Stimulated activated CD8-positive, alpha-beta memory T cell treated with anti-CD3 and anti-CD28 coated beads, Interleukin-4, amount 100 ng/mL, for 1 hour (primary cell): ENCODE measurements at places on chromosomes 6 and 20.

- no peak for DNase-seq
Observed at GRCh38 chr6:140718021-140718420, 1343.6 kb upstream of the CITED2 start.

GRCh38 chr20:1741309-1742048 lies 83.9 kb upstream of the SIRPG start:
- no peak for DNase-seq

GRCh38 chr6:89209457-89209856 lies 7.7 kb downstream of the GABRR1 start:
- no peak for DNase-seq

DNA sequence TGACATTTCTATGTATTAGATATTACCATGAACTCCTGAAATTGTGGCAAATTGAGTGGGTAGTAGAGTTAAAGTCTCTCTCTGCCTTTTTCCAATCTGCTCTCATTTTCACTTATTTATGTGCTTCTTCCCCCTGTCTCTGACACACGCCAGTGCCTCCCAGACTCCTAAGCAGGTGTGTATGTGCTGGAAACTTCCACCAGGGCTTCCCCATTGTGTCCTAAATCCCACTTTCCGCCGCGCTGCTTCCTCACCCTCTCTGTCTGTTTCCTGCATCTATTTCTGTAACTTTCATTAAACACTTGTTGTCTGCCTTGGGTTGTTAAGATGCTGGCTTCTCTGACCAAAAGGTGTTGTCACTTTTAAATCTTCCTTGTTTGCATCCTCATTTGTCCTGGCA lies 97.6 kb upstream of the HDGFL1 start:
- no peak for DNase-seq

GRCh38 chr20:58891718-58892140 lies 39.2 kb downstream of the GNAS start:
- DNase-seq: no peak

DNA sequence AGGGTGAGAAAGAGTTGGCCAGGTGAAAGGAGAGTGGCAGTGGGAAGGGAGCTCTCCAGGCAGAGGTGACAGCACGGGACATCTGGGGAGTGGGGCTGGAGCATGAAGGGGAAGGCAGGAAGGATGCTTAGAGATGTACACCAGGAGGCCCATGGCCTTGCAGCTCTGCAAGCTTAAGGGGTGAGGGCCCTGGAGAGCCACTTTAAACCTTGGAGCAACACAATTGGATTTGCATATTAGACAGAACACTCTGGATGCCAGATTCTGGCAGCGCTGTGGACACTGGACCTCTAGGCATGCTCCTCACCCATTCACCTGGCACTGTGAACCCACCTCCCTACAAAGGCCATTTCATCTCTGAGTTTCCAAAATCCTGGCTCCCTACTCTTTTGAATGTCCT lies 3.7 kb upstream of the CD40 start:
- no peak for DNase-seq

DNA sequence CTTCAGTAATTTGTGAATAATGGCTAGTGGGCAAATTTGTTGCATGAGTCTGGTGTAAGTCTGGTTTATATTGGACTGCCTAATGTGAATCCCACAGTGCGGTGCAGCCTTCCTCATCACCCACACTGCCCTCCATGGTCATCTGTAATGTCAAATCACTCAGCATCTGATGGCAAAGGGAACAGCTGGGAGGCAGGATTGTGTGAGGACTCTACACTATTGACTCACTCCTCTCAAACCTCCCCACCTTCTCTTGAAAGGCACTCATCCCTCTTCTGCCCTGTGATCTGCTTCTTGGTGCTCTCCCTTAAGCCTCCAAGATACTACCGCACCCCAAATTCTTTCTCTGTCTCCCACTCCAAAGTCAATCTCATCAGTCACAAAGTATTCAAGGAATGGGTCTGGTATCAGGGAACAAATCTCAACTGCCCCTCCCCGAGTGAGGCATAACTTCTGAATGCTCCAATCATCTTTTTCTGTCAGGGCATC lies 146.0 kb upstream of the BEND6 start:
- no peak for DNase-seq

DNA sequence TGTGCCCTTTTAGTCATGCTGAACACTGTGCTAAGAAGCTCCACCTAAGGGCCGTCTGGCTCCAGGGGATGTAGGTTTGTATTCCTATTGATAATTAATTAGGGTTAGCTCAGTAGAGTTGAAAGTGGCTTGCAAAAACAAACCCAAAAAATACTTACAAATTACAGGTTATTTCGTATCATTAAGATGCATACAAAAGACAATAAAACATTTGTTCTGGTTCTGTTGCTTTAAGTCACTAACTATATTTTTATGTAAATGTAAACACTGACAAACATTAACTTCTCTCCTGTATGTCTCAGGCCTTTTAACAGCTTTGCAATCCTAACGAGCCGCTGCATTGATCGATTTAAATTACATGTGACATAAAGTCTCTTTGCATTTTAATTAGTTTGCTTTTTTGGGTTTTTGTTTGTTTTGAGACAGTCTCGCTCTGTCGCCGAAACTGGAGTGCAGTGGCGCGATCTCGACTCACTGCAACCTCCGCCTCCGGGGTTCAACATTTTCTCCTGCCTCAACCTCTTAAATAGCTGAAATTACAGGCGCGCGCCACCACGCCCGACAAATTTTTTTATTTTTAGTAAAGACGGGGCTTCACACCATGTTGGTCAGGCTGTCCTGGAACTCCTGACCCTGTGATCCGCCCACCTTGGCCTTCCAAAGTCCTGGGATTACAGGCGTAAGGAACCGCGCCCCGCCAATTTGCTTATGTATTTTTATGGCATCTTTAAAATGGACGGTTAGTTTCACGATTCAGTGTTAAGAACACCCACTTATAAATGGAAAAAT lies 110.9 kb downstream of the HFE start:
- no peak for DNase-seq

DNA sequence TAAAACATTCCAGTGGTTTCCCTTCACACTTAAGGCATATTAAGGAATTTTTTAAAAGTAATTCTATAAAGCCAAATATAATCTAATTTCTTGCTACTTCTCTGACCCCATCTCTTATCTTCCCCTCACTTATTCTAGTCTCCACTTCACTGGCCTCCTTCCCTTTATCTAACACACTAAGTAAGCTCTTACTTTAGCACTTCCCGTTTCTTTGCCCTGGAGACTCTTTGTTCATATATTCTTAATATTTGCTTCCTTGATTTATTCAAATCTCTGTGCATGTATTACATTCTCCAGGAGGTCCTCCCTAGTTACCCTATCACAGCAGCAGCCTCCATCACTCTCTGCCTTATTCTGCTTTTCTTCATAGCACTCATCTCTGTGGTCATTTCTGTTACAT lies 20.3 kb downstream of the GTPBP2 start:
- DNase-seq: no peak

GRCh38 chr20:53847837-53848170 lies 222.6 kb downstream of the BCAS1 start:
- no peak for DNase-seq

- DNase-seq: no peak
Observed at GRCh38 chr6:167707686-167708500, 118.8 kb upstream of the AFDN start.

DNA sequence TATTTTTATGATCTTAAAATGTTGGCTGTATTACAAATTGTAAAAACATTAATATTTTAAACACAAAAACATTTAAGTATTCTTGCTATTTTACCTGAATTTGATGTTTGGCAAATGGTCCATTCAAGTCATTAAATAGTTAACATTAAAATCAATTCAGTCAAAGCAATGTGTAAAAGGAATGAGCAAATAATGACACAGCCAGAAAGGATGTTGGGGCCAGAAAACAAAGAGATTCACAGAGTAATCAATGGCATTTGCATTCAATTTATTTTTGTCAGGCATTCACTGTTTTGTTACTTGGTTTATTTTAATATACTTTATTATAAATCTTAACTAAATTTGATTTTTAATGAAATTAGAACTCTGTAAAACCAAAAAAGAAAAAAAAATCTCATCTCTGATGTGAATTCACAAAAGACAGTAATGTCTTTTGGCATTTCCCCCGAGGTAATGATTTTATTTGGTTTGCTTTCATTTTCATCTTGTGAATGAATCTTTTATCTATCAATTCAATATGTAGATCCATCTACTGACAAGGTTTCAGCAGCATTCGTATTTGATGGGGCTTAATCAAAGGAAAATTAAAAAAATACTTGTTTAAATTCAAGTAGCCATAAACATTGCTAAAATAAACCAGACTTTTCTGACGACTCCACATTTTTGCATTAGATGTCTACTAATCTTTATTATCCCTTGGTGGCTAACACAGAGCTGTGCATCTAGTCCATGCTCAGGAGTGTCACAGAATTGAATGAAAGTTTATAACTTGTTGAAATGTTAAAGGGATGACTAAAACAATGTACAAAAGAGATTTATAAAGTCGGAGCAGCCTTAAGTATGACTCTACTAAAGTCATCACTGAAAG lies 866.7 kb upstream of the GJE1 start:
- no peak for DNase-seq

DNA sequence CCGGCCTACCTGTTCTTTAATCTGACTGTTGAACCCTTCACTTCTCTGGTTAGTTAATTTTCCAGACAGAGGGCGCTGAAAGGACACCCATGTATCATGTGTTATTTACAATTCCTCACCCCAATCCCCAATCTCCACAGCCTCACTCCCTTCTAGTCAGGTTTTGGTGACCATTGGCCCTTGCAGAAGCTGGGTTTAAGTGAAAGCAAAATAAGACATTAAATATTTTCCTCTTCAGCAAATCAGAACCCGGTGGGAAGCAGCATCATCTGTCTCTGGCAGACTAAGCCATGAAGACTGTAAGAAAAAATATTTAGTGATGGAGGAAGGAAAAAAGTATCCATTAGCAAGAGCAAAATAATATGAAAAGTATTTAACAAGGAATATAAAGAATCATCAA lies 9.4 kb upstream of the HLA-DQA1 start:
- no peak for DNase-seq

DNA sequence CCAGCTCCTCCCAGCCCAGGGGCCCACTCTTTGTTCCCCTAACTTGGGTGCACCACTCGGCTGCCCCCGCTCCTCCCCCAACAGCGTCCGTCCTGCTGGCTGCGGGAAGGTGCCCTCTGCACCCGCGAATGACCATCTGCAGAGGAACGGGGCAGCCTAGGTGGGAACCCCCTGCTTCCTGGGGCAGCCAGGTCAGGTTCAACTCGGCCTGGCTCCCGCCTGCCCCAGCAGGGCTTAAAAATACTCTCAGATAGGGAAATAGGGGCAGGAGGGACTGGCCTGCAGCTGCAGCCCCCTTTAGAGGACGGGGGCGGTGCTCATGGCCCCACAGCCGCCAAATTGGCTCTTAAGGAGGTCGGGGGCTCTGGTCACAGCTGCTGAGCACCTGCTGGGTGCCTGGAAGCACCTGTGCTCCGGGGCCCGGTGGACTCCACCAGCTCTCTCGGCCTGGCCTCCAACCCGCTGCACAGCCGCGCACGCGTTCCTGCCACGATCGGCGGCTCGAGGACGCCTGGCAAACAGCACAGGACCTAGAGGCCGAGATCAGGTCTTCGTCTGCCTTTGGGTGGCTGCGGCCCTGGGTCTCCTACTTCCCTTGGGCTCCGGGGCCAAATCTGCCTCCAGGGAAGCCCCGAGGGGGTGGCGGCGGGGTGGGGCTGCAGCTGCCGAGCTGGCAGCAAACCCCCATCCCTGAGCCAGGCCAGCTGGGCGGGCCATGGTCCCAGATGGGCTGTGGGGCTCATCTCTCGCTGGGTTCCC lies 700 bp upstream of the LAMA5 start:
- no peak for DNase-seq

GRCh38 chr20:50504231-50504823 lies 5.9 kb upstream of the PTPN1 start:
- no peak for DNase-seq

- DNase-seq: no peak
Observed at GRCh38 chr6:155216312-155217046, 47.3 kb upstream of the CLDN20 start.

DNA sequence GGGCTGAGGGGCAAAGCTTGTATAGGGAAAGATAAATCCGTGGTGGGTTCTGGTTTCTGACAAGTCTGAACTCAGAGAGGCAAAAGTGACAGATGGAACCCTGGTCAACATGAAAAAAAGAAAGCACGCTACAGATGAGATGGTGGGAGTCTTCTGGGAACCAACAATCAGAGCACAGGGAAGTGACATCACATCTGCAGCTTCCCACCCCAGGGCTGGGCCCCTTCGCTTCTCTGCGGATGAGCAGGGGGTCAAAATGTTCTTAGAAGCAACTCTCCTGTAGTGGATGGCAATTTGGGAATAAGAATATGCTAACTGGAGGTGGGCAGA lies 129.2 kb upstream of the AKAP12 start:
- DNase-seq: no peak

GRCh38 chr6:84027340-84028181 lies 6.0 kb upstream of the MRAP2 start:
- DNase-seq: no peak

DNA sequence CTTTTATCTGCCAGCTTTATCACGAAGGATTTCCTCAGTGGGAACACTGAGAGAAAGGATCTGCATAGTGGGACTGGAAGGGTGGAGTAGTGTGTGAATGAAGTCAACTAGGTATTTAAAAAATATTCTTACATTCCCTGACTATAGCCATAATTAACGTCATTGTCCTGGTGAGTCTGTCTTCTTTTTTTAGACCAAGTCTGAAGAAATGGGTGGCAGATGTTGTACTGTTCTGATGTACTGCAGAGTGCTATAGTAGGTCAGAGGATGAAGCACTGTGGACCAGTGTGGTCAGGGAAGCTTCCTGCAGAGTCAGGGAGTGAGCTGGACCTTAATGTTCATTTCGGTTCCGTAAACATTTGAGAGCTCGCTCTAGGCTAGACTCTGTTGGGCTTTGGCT lies 11.9 kb downstream of the TULP4 start:
- no peak for DNase-seq

- no peak for DNase-seq
Observed at GRCh38 chr6:87824958-87825491, 123.0 kb upstream of the AKIRIN2 start.

- DNase-seq: no peak
Observed at GRCh38 chr6:157563611-157564284, 182.8 kb downstream of the ZDHHC14 start.

DNA sequence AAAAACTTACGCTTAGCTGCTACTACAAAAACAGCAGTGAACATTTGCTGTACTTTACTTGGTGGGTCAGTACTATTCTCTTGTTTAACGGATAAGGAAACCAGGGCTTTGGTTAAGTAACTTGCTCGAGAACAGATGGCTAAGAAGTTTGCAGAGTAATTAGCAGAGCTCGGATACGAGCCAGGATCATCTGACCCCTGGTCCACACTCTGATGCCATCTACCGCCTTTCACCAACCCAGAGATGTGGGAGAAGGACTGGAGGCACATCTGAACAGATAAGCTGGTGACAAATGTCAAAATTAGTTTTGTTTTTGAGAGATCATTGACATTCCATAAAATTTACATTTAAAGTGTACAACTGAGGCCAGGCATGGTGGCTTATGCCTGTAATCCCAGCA lies 18.9 kb upstream of the RPL7L1 start:
- no peak for DNase-seq

DNA sequence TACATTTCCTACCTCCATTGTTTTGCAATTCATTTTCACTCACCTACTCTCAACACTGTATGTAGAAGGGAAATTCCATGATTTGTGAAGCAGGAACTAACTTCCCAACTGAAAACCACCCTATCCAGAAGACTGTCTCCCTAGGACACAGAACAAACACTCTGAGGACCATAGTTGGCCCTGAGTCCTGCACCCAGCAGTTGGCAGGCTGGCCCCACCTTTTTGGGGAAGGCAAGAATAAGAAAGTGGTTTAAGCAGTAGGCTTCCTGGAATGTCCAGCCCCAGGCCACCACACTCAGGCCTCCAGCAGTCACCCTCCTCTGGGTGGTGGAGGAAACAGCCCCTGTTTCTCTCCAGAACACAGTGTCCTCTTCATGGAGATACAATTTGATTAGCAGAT lies 258.8 kb downstream of the ARHGAP18 start:
- no peak for DNase-seq
